ENCODE measurements at places on chromosomes 13 and 19.

- no peak for DNase-seq
Observed at GRCh38 chr19:12784394-12784870, 6.9 kb upstream of the JUNB start.

DNA sequence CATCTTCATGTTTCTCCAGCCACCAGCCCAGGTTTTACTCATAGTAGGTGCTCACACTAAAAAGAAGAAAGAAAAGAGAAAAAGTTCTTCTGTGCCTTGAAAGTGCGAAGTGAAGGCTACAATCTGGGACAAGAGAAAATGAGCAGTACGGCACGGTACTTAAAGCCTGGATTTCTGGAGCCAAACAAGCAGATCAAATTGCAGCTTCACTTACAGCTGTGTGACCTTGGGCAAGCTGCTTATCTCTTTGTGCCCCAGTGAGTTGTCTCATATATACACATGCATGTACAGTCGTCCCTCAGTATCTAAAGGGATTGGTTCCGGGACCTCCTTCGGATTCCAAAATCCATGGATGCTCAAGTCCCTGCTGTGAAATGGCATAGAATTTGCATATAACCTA, 41.8 kb downstream of the GSX1 start:
- DNase-seq = no peak

DNA sequence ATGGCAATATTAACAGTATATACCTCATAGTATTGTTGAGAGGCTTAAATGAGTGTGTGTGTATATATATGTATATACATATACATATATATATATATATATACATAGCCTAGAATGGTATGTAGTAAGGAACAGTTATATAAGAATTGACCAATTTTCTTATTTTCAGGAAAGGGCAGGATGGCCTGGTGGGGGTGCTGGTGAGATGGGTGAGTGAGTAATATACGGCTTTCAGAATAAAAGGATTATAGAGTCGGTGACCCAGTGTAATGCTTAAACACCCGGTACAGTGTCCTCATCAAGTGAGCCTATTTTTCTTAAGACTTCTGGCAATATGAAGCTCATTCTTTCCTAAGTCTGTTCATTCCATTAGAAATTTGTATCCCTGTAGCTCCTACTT, 11.7 kb upstream of the FAM216B start:
- DNase-seq = no peak

DNA sequence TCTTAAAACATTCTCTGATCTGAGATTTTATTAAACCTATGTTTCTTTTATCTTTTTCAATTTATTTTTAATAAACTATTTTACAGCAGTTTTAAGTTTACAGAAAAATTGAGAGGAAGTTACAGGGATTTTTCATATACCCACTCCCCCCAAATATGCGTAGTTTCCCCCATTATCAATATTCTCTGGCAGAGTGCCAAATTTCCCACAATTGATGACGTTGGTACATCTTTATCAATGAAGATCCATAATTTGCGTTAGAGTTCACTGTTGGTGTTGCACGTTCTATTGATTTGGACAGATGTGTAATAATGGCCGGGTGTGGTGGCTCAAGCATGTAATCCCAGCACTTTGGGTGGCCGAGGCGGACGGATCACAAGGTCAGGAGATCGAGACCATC, 1063.0 kb upstream of the ATXN8OS start:
- no peak for DNase-seq

GRCh38 chr13:76086729-76087128, 450.6 kb downstream of the LMO7 start:
- no peak for DNase-seq

- DNase-seq = no peak
Observed at GRCh38 chr13:48318377-48318811, 14.8 kb downstream of the RB1 start.
